ENCODE measurements at places on chromosomes 7 and 10.
A peak's percentile ranks its signal among the peaks of the same experiment; 100 is the strongest.

DNA sequence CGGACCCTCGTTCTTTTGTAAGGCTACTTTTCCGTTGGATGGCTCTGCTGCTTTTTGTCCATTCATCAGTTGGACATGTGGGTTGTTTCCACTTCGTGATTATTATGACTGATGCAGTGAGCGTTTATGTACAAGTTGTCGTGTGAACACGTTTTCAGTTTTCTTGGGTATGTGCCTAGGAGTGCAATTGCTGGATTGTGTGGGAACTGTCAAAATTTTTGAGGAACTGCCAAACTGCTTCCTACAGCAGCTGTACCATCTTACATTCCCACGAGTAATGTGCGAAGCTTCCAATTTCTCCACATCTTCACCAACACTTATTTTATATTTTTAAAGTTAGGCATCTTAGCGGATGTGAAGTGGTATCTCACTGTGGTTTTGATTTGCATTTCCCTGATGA, 10.4 kb downstream of the FKBP6 start:
- DNase-seq: no peak

DNA sequence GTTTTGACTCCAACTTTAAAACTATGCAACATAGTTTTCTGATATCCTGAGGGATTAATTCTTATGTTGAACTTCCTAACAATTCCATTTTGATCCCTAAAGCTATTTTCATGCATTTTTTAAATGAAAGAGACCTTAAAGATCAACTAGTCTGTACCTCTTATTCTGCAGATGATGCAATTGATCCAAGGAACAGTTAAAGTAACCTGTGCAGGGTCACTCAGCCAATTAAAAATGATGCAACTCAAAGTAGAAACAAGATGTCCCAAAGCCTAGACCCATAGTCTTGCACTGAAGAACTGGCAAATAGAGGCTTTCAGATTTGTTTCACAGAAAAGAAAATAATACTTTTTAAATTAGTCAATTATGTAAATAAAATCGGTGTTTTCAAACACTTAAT, 86.3 kb downstream of the IMMP2L start:
- no peak for DNase-seq

GRCh38 chr10:104472505-104472904, 118.9 kb downstream of the CFAP58 start:
- DNase-seq: no peak

DNA sequence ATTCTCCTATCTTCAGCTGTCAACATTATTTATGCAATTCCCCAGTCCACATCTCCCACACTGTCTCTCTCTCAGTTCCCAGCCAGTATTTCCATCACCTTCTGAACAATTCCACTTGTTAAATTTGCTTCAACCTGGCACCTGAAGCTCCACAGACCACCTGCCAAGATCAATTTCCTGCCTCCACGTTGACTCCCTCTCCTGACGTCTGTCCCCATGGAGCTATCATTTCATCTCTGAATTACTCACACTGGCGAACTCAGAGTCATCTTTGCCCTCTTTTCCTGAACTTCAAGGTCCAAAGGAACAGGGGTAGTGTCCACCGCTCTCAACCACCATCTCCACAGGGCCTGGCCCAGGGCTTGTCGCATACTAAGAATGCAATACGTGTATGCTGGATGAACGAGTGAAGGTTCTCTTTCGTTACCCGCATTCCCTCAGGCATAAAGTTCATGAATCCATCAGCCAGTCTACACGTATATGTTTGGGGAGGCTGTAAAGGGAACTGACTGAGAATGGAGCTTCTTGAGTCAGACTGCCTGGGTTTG, 183.3 kb downstream of the JCAD start:
- DNase-seq: no peak

DNA sequence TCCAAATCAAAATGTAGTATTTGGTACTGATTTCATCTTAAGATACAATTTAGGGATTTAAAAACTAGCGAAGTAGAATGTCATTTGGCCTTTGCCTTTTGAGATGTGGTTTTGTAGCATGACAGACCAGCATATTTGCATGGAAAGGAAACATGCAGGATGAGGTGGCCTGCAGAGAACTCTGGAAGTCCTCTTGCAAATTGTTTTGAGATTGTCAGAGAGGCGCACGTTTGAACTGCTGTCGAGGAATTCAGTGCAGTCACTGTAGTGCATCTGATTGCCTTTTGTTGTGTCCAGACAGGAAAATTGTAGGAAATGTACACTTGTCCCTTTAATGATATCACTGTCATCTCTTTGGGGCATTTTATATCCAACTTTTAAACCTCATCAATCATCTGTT, 136.7 kb downstream of the CELF2 start:
- DNase-seq: no peak

- peak; percentile 46 for DNase-seq
Measured at GRCh38 chr10:85609509-85609908, 757.1 kb downstream of the GRID1 start.

GRCh38 chr10:13993169-13993568, 337.6 kb downstream of the FRMD4A start:
- no peak for DNase-seq

- no peak for DNase-seq
Measured at GRCh38 chr7:40621592-40621998, 486.8 kb downstream of the SUGCT start.

DNA sequence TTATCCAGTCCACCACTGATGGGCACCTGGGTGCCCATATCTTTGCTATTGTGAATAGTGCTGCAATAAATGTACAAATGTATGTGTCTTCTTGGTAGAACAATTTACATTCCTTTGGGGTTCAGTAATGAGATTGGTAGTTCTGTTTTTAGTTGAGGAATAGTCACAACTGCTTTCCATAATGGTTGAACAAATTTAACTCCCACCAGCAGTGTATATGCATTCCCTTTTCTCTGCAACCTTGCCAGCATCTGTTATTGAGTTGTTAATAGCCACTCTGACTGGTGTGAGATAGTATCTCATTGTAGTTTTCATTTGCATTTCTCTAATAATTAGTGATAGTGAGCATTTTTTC, 27.8 kb downstream of the COA1 start:
- no peak for DNase-seq

DNA sequence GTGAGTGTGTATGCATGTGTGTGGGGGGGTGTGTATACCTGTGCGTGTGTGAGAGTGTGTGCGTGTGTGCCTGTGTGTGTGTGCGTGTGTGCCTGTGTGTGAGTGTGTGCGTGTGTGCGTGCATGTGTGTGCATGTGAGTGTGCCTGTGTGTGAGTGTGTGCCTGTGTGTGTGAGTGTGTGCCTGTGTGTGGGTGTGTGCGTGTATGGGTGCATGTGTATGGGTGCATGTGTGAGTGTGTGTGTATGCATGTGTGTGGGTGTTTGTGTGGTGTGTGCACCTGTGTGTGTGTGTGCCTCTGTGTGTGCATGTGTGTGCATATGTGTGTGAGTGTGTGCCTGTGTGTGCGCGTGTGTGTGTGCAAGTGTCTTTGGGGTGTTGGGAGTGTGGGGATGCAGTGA, 6.4 kb downstream of the ANTXRL start:
- DNase-seq: no peak

DNA sequence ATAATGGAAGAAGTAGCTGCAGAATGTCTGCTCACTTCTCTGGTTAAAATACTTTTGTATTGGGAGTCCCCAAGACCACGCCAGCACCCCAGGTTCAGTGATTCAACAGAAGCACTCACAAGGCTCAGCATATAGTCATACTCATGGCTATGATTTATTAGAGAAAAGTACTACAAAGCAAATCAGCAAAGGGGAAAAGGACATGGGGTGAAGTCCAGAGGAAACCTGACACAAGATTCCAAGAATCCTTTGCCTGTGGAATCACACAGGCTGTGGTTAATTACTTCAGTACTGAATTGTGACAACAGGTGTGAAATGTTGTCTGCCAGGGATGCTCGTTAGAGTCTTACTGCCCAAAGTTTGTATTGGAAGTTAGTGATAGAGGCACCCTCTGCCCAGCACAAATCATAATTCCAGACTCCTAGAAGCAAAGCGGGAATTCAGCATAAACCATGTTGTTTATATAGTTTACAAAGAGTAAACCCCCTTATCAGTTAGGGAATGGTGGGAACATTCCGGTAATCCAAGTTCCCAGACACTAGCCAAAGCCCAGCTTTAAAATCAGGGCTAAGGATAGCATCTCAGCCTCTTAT, 79.4 kb downstream of the HYCC1 start:
- no peak for DNase-seq

GRCh38 chr10:75404815-75405597, 3.4 kb upstream of the ZNF503 start:
- no peak for DNase-seq

GRCh38 chr7:6443372-6443941, 4.3 kb downstream of the DAGLB start:
- peak; percentile 88 for DNase-seq

DNA sequence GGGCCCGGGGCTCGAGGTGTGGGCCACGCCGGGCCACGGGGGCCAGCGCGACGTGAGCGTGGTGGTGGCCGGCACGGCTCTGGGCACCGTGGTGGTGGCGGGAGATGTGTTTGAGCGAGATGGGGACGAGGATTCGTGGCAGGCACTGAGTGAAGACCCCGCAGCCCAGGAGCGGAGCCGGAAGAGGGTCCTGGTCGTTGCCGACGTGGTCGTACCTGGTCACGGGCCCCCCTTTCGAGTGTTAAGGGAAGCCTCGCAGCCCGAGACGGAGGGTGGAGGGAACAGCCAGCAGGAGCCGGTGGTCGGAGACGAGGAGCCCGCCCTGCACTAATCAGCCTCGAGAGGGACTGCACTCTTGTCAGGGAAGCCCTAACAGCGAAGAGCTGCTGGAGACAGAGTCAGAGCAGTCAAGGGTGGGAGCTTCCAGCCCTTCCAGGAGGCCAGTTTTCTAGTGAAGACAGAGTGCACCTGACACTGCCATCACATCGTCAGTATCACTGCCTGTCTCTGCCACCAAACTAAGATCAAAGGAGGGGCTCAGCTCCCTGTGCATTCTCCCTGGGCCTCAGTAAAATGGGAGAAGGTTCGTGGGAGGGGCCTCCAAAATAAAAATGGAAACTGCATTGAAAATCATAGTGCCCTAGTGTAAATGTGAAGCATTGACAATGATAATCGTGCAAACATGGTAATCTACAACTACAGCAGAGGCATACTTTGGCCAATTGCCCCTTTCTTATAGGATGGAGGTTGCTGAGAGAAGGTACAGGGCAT, 1.3 kb downstream of the MBLAC1 start:
- no peak for DNase-seq

GRCh38 chr10:34423673-34424625, 391.1 kb downstream of the PARD3 start:
- no peak for DNase-seq

- no peak for DNase-seq
Measured at GRCh38 chr10:28541717-28542365, 8.9 kb downstream of the WAC start.

GRCh38 chr10:57579926-57580325, 687.8 kb downstream of the IPMK start:
- DNase-seq: no peak

GRCh38 chr7:32073533-32073932, 3.3 kb upstream of the PDE1C start:
- DNase-seq: no peak

- DNase-seq: no peak
Measured at GRCh38 chr10:48444861-48445841, 138.7 kb downstream of the MAPK8 start.

DNA sequence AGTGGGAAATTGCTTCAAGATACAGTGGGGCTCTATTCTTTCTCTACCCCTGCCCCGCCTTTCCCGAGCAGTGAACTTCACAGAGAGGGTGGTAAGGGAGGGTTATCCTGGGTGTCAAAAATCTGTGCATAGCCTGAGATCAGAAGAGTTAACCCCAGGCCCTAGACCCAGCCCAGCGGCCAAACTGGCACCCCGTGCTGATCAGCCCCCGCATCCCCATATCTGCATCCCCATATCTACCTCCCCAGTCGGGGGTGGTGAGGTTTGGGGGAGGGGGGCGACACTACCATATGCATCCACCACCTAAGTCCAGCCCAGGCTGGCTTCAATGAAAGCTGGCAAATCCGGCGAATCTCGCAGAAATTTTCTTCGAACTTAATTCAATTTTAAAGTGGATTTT, 7.0 kb upstream of the DLX6 start:
- no peak for DNase-seq

- no peak for DNase-seq
Measured at GRCh38 chr7:142111499-142111898, at the start of gene MGAM2. Gene MGAM2 (plus strand): TSS chr7:142111718. CDS start chr7:142116874, 5,156 bp downstream.

GRCh38 chr10:102261196-102261595, 15.9 kb downstream of the GBF1 start:
- no peak for DNase-seq

GRCh38 chr10:96292971-96293920, 11.0 kb upstream of the DNTT start:
- no peak for DNase-seq

DNA sequence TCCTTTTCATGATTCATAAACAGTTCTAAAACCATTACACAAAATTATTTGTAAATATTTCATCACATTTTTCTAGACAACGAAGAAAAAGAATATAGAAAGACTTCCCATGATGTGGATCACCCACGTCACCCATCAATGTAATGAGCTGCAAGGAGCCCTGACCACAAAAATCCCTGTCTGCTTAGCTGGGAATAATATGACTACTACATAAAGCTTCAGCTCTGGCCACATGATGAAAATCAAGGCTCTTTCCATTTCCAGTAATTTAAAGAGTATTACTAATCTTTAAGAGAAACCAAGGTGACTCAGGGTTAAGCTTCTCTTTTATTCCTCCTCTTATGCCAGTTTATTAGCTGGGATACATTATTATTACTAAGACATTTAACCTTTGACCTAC, 180.8 kb upstream of the CACNA2D1 start:
- DNase-seq: no peak

DNA sequence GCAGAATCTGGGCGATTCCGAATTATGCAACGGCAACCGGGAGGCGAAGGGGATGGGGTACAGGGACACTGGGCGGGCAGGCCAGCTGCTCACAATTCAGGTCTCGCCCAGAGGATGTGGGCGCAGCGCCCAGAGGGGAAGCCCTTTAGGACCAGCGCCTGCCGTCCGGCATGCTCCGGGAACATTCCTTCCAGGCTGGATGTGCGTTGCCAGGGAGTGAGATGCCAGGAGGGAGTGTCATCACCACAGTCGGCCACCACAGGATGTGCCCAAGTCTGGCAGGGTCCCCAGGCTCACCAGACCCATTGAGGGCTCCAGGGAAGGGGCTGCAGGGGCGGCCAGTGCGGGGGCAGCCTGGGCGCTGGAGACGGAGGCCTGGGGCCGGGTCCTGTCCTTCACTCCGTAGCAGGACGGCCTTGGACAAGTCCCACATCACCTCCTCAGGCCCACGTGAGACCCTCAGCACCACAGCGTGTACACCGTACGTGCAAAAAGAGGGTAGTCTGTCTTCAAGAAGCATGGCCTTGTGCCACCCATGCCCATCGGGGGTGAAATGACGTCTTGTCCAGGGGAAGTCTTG, 63.9 kb downstream of the FOXL3 start:
- no peak for DNase-seq

Measured in SJSA1 (cell line).